NCI-H1092 (cell line): ENCODE measurements at places on chromosomes 3 and 15.

DNA sequence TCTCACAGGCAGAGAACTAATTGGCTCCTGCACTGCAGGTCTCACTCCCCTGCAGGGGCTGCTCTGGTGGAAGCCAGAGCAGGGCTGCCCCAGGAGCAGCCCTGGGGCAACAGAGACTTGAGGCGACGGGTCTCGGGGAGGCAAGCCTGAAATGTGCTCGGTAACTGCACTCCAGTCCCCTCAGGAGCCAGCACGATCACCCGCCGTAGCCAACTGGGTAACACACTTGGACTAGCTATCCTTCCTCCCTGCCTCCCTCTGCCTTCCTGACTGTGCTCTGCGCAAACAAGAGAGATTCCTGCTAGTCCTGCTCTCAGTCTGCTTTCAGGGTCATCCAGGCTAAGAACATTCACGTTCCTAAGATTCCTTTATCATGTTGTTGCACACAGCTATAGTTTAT is 140.7 kb upstream of the NSMCE3 start:
- no peak for DNase-seq

DNA sequence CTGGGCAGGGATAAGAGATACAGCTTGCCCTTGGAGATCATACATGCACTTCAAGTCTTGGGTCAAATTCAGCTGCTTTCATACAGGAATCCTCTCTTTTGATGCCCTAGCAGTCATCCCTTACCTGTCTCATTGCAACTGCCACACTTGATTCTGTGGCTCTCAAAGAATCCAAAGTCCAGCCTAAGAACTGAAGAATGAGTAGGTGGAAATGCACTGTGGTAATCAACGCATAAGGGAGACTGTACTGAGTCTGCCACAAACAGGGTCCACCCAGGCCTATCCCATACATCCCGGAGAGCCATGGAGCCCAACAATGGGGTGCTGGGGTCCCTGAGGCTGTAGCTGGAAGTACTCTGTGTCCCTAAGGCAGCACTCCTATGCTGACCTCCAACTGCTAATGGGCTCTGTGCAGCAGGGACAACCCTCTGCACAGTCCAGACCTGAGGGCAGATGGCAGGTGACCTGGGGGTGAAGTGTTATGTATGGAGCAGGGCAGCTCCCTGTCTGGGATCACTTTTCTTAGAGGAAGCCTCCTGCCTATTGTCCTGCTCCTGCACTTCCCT is 1.7 kb upstream of the VPS18 start:
- no peak for DNase-seq

DNA sequence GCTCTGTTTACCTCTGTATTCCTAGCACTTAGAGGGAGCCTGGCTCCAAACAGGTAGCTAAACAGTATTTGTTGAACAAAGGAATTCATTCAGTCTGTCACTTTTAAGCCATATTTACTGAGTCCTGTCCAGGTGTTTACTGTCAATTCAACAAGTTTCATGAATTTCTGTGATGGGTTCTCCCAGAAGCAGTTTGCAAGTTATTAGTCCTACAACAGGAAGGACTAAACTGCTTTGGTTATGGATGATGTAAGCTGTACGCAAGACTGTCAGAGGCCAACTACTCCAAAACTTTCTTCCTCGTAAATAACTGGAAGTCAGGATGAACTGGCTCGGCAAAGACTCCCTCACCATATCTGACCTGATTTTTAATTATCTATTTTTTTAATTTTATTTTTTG is 25.1 kb downstream of the STIMATE start:
- DNase-seq, result no peak

DNA sequence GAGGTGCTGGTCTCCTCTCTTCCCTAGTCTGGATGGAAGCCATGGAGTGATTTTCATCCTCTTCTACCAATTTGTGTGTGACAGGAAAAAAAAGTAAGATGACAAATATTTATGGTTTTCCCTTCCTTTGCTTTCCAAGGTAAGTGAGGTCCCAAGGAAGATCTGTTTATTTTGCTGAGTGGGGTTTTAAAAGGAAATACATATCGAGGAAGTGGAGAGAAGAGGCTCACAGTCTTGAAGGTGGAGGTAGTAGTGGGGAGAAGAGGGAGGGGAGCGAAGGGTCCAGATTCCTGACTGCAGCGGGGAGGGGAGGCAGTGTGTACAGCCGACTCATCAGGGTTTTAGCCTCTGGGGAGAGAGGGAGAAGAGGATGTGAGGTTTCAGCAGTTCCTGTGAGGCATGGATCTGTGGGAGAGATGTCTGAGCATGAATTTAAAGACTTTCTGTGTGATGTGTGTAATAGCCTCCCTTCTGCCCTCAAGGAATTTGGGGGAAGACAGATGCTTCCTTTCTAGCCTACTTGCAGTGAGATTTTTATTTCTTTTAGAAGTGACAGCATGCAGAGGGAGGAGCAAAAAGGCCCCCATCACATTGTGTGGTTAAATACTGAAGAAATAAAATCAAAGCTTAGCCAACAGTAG is 272.4 kb downstream of the THRB start:
- DNase-seq, result no peak

- DNase-seq, result no peak
These were observed 720.9 kb downstream of the DIPK2A start for GRCh38 chr3:144692488-144692887.

GRCh38 chr3:186960347-186960746 is 30.0 kb downstream of the ST6GAL1 start:
- no peak for DNase-seq

DNA sequence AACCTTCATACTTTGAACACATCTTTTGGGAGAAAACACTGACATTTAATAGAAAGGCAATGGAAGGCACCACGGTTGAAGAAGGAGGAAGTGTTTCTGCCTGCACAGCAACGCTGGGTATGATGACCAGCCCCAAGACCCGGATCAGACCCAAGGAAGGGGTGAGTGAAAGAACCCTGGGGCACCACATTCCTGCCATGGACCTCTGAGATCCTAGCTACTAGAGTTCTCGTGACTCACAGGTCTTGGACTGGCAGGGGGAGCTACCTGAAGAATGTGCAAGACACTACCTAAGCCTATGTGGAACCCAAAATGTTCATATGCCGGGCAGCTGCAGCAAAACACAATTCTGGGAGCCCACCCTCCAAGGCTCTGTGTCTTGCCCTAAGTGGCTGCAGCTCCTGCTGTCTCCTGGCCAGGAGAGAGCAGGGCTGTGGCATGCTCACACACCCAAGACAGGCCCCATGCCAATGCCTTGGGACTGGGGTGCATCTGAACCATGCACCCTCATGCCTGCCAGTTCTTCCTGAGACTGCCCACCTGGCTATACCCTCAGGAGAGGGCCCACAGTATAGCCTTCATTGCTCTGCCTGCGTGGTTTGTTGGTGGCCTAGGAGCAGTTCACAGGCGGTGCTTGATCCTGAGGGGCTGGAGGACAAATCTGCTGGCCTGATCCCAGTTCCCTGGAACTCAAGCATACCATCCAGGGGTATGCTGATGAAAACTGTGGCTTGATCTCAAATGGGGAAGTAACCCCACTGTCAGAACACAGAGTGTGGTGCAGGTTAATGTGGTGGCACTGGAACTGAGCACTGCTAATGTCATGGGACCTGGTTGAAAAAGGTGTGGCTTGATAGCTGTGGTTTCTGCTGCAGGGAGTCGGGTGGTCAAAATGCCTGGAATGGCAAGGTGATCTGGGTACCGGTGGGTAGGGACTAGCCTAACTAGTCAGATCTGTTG is 353.3 kb upstream of the ARHGEF26 start:
- DNase-seq, result no peak

DNA sequence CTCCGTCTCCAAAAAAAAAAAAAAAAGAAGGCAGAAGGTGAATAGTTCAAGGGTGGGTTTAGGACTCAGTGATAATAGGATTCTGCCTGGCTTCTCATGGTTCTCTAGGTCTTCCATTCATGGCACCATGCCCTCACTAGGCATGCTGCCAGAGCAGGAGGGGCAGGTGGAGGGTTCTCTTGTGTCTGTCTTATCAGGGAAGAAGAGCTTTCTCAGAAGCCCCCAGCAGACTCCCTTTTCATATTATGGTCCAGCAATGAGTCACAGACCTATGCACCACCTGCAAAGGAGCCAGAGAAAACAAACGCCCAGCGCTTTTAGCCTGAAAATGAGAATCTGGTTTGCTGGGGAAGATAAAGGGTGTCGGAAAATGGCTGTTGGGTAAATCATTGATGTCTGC is 3.0 kb downstream of the CCR2 start:
- DNase-seq, result peak; percentile 56

DNA sequence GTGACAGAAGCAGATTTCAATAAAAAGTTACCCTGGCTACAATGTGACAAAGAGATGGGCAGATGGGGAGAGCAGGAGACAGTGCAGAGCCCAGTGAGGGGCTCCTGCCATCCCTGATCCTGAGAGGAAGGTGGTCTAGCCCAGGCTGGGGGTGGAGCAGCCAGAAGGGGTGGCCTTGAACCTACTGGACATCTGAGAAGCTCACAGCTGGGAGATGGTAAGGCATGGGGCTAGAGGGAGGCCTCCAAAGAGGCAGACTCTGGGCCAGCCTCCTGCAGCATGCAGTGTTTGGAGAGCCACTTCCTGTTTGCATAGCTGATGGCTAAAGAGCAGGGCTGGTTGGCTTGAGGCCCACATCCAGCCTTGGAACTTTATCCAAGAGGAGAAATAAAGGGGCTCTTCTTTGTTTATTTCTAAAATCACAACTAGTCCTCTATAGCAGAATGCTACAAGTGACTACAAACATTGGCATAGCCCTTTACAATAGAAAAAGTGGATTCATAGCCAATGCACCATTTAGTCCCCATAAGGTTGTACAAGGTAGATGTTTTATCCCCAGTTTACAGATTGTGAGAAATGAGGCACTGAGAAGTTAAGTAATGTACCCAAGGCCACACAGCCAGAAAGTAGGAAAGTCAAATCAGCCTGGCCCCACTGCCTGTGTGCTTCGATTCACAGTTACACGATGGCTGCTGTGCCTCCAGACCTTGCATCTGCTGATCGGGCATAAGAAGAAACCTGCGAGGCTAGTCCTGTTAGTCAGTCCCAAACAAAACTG is 4.6 kb downstream of the EFCC1 start:
- DNase-seq, result peak; percentile 62

DNA sequence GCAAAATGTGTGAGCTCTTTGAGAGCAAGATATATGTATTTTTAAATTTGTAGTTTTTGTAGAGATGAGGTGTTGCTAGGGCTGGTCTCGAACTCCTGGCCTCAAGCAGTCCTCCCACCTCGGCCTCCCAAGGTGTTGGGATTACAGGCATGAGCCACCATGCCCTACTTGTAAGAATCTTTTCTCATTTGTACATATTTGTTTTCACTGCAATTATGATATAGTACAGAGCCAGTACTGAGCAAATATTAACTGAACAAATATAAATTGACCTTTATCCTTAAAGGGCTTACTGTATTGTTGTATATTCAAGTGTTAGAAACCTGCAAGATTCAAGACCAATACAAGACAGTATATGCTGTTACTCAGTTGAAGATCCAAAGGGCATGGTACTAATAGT is 53.4 kb downstream of the GTF2E1 start:
- DNase-seq, result no peak

GRCh38 chr3:55166576-55167555 is 239.0 kb upstream of the LRTM1 start:
- DNase-seq, result no peak

GRCh38 chr3:16490062-16490619 is 23.4 kb downstream of the RFTN1 start:
- DNase-seq, result no peak

DNA sequence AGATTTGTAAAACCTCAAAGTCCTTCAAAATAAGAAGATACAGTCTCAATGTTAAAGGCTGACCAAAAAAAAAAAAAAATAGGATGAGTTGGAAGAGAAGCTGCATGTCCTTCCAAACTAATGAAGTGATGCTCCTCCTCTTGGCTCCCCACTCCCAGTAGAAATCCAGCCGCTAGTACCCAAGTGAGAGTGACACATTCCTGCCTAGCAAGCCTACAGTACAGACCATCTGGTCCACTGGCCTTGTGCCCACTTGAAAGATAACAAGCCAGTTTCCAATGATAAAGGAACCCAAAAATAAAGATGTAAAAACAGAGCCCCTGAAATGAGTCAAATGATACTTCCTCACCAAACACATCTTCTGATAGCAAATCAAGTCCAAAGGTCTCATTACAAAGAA is 258.7 kb upstream of the NSMCE3 start:
- DNase-seq, result no peak

DNA sequence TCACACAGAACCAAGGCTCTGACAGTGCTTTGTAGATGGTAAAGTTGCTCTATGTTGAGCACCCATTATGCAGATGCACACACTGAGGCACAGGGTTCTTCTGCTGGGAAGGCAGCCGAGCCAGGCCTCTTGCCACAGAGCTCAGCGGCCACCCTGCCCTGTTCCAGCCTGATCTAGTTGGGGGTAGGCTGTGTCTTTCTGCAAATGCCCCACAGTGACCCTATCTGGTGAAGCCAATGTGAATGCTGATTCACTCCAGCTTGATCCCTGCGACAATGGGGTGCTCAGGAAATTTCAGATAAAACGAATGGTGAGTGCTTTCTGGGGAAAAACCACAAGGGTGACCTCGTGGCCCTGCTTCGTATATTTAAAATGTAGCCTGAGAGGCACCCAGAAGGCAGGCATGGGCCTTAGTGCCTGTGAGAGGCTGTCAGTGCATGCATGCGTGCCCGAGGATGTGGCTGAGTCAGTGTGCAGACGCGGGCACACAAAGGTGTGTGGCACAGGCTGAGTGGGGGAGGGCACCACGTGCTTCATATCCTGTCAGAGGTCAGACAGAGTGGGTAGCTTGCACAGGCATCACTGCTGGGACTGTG is 85.7 kb downstream of the ATP2B2 start:
- DNase-seq, result no peak

GRCh38 chr15:38512901-38513300 is 51.7 kb downstream of the RASGRP1 start:
- no peak for DNase-seq

DNA sequence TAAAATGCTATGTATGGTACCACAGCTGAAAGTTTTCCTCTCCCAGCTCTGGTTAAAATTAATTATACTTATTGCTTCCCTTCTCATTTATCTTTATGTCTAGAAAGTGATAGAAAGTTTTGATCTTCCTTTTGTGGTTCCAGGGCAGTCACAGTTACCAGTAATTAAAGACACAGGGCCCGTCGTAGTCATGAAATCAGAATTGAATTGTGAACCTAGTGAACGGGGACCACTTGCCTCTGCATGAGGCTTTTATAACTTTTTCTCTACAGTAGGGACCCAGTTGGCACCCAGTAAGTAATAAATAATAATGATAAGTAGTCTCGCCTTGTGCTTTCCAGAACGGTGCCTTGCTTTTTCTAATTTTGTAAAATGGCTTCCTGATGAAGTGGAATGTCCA is 231.7 kb upstream of the SATB1 start:
- no peak for DNase-seq

- DNase-seq, result no peak
These were observed 21.2 kb downstream of the PXK start for GRCh38 chr3:58353722-58354553.
